ENCODE measurements at places on chromosomes 2 and 18.
A peak's percentile ranks its signal among the peaks of the same experiment; 100 is the strongest.

DNA sequence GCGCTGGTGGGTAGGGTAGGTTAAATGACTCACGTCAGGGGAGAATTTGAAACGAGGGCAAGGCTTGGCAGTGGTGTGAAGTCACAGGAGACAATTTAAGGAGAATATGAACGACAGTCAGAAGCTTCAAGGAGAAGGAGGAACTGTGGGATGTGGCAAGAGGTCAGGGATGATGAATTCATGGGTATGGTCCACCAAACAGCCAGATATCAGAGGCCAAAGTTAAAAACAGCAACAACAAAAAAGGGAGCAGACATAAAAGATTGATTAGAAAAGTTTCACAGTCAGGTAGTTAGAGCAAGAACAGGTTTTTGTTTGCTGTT is 1.4 kb upstream of the ZNF396 start:
- no peak for DNase-seq

- DNase-seq: no peak
Measured at GRCh38 chr18:59386909-59387686, 28.0 kb upstream of the LMAN1 start.

DNA sequence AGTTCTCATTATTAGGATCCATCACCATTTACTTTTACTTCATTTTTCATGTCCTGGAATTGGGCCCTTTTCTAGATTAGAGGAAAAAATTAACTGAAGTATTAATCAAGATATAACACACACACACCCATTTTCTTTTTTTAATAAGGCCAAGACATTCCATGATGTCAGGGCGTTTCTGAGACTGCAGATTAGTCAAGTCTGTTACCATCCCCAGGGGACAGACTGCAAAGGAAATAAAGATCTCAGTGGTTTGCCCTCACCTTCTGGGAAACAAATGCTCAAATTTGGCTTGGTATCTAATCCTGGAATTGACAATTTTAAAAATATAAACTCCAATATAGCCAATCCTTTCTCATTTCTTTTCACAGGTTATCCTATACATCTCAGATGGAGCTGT is 27.4 kb downstream of the RMP24 start:
- no peak for DNase-seq

GRCh38 chr2:43368483-43369385 is 142.3 kb upstream of the ZFP36L2 start:
- peak; percentile 58 for DNase-seq

GRCh38 chr2:160905862-160906261 is 254.4 kb upstream of the TANK start:
- DNase-seq: no peak

DNA sequence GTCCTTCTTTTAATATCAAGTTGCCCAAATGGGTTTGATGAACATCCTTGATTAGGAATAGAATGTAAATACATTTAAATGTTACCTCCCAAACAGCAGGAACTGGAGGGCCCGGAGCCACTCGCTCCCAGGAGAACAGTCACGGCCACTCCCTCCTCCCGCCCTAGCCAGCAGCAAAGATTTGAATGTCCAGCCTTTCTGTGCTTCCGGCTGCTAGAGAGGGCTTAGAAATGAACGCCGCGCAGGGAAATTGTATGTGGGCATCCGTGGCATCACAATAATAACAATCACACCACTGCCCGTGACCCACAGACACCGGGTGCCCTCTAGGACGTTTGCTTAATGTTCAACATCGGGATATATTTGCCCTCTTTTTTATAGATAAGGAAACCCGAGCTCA is 164.9 kb upstream of the SALL3 start:
- no peak for DNase-seq

DNA sequence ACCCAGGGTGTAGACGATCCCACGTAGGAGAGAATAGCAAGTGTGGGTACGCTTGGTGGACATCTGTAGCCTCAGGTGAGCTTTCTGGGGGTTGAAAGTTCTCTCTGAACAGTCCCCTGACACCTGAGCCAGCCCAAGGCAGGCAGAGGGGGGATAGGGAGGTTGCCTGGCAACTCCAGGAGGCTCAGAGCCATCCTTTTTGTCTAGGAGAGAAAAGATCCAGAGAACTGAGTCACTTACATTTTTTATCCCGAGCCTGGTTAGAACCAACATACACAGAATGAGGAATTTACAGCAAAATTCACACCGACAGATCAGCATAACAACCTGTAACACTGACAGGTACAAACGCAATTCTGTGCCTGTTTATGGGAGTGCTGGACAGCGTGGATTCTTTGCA is 113.2 kb downstream of the SH3BP4 start:
- DNase-seq: no peak

DNA sequence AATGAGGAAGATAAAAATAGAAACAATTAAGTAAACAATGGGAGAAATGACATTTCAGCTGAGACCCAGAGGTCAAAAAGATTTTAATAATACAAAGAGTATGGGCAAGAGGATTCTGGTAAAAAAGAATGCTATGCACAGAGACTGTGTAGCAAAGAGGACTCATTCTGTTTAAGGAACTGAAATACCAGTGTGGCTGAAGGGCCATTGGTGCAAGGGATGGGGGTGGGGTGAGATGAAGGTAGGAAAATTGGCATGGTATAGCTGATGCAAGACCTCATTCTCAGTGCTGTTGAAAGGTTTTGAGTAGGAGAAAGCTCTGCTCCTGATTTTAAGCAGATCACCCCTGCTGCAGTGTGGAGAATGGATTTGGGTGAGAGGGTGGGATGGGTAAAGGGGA is 10.8 kb downstream of the GALNT1 start:
- DNase-seq: no peak

DNA sequence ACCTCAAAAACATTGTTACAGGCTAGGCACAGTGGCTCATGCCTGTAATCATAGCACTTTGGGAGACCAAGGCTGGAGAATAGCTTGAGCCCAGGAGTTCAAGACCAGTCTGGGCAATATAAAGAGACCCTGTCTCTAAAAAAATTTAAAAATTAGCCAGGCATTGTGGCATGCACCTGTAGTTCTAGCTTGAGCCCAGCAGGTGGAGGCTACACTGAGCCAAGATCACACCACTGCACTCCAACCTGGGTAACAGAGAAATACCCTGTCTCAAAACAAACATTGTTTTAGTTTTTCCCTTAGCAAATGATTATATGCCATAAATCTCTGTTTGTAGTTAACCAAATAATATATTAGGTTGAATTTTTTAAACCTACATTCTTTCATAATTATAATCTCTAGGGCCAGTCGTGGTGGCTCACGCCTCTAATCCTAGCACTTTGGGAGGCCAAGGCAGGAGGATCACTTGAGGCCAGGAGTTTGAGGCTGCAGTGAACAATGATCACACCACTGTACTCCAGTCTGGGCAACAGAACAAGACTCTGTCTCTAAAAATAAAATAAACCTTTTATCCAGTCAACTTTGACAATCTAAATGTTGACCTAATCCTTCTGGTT is 13.3 kb upstream of the CYP20A1 start:
- DNase-seq: peak; percentile 62

- DNase-seq: no peak
Measured at GRCh38 chr2:105411720-105412407, 13.0 kb upstream of the FHL2 start.

DNA sequence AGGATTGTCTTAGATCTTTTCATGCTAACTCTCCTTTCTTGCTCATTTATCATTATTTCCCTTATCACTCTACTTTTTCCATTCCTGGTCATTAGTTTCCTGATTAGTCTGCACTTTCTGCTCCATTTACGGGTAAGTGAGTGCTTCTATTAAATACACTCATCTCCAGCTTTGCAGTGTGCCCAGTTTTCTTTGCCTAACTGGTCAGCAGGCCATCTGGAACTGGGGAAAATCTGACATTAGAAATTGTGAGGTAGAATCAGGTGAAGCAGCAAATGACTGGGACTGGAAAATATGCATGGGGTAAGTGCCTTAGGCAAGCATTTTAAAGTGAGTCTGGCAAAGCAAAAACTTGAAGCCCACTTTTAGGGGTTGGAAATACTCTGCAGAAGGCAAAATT is 29.2 kb downstream of the G6PC2 start:
- DNase-seq: no peak

DNA sequence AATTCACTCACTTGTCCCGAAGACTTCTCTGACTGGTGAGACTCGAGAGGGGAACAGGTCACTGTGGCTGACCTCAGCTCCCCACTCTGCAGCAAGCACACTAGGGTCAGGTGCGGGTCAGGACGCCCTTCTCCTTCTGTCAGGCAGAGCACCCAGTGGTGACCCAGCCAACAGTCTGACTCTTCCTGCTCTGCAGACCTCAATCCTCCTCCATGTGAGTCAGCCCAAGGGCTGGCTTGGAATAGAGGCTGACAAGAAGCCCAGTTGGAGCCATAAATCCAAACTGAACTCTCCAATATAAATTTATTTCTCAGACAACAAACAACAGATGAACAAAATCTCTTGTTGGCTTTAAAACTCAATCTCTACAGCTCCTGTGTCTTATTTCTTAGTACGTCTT is 253.1 kb downstream of the SH3BP4 start:
- DNase-seq: no peak

- no peak for DNase-seq
Measured at GRCh38 chr2:136323935-136324334, 206.0 kb upstream of the CXCR4 start.

GRCh38 chr2:182921234-182921633 is 54.8 kb upstream of the FRZB start:
- no peak for DNase-seq

DNA sequence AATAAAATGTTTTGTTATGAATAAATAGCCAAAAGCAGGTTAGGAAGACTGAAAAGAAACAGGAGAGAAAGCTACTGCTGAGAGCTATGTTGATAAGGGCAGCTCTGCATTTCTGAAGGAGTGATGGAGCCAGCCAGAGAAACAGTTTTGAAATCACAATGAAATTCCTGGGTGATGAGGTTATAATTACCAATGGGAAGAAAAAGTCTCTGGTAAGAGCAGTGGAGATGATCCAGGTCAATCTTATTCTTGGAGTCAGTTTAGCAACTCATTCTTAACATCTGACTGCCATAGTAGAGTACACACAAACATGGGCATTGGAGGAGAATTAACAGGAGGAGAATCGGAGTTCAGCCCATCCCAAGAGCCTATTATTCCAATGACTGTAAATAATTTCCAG is 2.4 kb downstream of the ALKAL2 start:
- no peak for DNase-seq

DNA sequence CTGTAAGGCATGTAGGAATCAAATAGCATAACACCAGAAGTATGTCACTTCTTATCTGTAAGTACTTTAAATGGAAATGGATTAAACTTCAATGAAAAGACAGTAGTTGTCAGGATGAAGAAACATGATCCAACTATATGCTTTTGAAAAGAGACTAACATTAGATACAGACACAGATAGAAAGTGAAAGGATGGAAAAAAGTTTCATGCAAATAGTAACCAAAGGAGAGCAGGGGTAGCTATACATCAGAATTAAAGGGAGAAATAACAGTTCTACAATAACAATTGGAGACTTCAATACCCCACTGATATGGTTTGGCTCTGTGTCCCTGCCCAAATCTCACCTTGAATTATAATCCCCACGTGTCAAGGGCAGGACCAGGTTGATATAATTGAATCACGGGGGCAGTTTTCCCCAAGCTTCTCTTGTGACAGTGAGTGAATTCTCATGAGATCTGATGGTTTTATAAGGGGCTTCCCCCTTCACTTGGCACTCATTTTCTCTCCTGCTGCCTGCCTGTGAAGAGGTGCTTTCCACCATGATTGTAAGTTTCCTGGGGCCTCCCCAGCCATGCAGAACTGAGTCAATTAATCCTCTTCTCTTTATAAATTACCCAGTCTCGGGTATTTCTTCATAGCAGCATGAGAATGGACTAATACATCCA is 205.4 kb upstream of the CDH2 start:
- DNase-seq: no peak

DNA sequence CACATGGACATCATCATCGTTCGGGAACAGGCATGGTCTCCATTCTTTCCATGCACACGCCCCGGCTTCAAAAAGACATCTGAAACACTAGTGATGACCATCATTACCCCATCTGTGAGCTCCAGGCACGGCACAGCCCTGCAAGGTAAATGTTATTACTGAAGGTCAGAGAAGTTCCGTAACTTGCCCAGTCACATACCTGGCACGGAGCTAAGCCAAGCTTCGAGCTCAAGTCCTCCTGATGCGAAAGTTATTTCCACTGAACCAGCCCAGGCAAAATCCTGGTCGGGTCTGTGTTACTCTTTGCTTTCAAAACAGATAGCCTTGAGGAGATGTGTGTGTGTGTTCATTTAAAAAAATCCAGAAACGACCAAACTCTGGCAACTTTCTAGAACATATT is 22.8 kb downstream of the FHL2 start:
- no peak for DNase-seq

GRCh38 chr18:34651586-34652369 is 58.3 kb upstream of the DTNA start:
- no peak for DNase-seq

- DNase-seq: no peak
Measured at GRCh38 chr18:62494764-62495163, 28.1 kb upstream of the ZCCHC2 start.

- no peak for DNase-seq
Measured at GRCh38 chr2:118747637-118748036, 99.8 kb downstream of the EN1 start.

- no peak for DNase-seq
Measured at GRCh38 chr2:24945907-24946306, 25.8 kb downstream of the DNAJC27 start.
